Vagina (tissue), 2 donors: ENCODE measurements at places on chromosomes 1 and 21.

DNA sequence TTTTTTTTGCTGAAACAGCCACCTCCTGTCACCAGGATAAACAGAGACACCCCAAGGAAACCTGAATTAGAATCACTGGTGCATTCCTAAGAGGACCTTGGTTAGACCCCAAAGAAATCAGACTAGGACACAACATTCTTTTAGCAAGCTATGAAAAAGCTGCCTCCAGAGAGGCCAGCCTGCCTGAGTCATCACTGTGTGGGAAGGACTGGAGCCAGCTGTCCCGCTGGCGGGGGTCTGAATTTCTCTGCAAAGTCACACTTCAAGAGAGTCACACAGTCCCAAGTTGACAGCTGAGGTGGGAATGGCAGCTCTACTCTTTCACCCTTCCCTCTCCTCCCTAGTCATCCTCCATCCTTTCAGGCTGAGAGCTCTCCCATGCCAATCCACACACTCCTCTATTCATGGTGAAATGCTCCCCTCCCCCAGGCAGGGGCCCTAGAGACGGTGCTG lies 405.0 kb upstream of the POU3F1 start:
- no peak for DNase-seq

DNA sequence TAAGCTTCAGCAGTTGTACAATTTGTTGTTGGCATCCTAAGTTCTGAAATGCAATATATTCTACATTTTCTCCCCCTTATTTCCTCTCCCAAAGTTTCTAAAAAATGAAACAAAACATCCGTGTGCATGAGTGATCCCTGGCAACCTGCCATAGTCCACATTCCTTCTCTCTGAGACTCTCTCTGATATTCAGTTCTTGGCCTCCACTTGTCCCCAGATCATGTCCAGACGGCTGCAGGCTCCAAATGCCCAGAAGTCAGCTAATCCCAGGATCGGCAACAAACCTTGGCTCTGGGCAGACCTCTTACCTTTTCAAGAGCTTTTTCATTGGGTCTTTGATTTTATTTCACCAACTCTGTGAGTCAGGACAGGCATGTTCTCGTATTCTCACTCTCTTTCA lies 187.8 kb downstream of the ETS2 start:
- DNase-seq: no peak

- no peak for DNase-seq
Observed at GRCh38 chr21:41504030-41504429, 3.9 kb downstream of the TMPRSS2 start.

DNA sequence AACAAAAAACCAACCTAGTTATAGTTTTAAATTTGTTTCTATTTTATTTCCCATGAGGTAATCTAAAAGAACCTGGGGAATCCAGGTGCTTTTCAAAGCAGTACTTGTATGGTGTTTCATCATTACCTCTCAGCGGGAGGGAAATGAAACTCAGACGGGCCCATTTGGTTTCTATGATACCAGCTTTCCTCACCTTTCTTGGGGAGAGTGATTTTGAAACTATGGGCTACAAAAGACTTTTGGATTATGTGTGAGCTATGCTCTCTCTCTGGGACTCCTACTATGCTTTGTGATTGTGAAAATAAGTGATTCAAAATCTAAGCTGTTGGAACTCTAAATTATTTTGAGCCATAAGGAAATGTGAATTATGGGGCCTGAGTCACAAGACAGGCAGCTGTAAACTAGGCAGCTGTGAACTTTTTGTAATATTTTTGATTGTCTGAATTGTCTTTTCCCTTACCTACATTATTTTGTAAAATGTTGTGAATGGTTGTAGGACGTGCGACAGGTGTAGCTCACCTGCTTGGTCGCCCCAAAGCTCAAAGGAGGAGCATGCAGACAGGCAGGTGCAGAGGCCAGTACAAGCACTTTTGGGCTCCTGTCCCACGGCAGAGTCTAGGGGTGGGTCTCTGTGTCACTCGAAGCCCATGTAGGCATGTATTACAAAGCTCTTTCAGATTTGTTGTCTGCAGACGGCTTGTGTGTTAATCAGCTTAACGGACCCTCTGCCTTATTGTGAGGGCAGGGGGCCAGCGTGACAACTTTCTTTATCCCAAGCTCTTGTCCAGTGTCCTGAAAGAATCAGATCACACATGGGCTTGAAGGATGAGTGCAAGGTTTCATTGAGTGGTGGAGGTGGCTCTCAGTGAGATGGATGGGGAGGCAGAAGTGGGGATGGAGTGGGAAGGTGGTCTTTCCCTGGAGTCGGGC lies 64.8 kb upstream of the BACH1 start:
- DNase-seq: no peak

- no peak for DNase-seq
Observed at GRCh38 chr1:6471970-6472368, 6.0 kb upstream of the TNFRSF25 start.

DNA sequence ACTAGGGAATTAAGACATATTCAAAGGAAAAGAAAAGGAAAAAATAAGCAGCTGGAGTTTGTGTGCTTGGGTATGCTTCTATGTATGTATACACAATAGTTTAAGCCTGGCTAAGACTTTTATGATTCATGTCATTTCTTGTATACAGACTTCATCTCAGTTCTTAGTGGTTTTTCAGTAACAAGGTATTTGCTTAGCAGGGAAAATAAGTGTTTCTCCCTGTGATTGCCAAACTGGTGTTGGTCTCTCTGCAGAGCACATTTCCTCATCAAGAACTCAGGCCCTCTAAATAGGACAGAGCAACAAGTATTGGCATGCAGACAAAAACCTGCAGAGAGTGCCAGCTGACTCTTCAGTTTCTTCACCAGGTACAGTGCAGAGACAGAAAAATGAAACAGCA lies 484.4 kb upstream of the ZRANB2 start:
- DNase-seq: no peak

DNA sequence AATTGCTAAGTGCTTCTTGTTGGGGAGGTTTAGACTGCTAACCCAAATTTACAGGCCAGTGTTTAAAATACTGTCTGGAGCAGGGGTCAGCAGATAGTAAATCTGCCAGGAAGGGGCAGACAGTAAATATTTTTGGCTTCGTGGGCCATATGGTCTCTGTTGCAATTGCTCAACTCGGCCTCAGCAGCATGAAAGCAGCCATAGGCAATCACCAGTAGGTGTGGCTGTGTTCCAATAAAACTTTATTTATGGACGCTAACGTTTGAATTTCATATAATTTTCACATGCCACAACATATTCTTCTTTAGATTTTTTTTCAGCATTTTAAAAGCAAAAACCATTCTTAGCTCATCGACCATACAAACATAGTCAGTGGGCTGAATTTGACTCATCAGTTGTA lies 172.7 kb downstream of the BRINP2 start:
- no peak for DNase-seq

- no peak for DNase-seq
Observed at GRCh38 chr1:205256951-205257625, 29.3 kb downstream of the TMCC2 start.
